ENCODE measurements at places on chromosomes 11 and 22.
A peak's percentile ranks its signal among the peaks of the same experiment; 100 is the strongest.

DNA sequence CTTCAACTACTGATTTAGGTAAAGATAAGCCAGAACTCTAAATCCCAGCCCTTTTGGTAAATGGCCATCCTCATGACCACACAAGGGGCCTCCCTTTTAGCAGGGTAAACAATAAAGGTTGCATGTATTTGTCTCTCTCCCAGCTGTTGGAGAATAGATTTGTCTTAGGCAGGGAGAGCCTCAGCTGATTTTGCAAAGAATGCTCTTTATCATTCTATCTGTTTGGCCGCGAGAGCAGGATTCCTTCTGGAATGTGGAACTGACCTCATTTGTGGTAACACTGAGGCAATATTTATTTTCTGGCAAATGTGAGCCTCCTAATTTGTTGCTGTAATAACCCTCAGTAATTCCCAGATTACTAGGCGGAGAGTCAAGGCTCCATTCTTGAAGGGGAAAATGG is 15.3 kb downstream of the PTS start:
- peaks cover 26% of the 10 kb centered on the region for H3K36me3 ChIP-seq
- no peak overlapping the region for H3K27ac ChIP-seq
- no peaks in the 10 kb centered on the region for H3K27me3 ChIP-seq
- DNase-seq = no peak
- H3K4me3 ChIP-seq = no peak overlapping the region

DNA sequence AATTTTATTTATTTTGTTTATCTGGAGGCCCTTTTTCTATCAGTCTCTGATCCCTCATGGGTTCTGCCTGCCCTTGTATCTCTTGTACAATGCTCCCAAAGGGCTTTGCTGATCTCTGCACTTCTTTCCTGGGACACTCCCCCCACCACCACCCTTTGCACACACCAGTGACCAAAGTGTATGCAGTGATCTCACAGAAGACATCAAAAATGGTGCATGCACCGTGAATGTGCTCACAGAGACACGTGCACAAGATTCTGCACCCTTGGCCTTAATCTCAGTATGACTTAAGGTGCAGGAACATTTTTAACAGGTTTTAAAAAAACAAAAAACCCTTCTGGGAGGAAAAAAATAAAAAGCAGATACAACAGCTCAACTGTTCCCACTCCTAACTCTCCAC is 12.2 kb upstream of the ADSL start:
- H3K4me3 ChIP-seq = no peak overlapping the region
- H3K27ac ChIP-seq = no peak overlapping the region
- H3K27me3 ChIP-seq = no peaks in the 10 kb centered on the region
- DNase-seq = no peak
- H3K4me1 ChIP-seq = peaks cover 3% of the 10 kb centered on the region

- H3K36me3 ChIP-seq = no peaks in the 10 kb centered on the region
- H3K27ac ChIP-seq = no peak overlapping the region
- H3K4me3 ChIP-seq = no peak overlapping the region
- no peaks in the 10 kb centered on the region for H3K27me3 ChIP-seq
- H3K4me1 ChIP-seq = no peaks in the 10 kb centered on the region
- DNase-seq = no peak
Measured at GRCh38 chr11:23212807-23213206, 352.5 kb upstream of the CCDC179 start.

DNA sequence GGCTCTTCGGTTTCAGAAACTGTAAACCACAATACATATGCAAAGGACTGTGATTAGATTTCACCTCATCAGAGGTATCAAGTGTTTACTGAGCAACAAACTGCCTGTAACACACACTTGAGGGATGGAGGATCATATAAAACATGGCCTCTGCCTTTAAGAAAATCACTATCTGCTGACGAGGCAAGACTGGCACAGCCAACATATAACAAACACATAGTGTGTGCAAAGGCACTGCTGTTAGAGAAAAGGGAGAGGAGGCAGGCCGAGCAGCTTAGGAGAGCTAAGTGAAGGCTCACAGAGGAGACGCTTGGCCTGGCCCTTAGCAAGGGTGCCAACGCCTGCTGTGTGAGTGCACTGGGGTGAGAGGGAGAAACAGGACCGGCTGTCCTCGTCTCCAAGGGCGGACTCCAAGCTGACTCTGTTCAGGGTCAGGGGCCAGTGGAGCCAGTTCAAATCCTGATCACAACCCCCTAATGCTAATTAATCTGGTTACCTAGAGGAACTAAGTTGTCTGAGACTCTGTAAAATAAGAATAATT is 48.2 kb downstream of the LRFN4 start:
- DNase-seq = no peak
- peaks cover 49% of the 10 kb centered on the region for H3K4me1 ChIP-seq
- peaks cover 2% of the 10 kb centered on the region for H3K36me3 ChIP-seq
- peak overlapping the region; percentile 26 for H3K27ac ChIP-seq
- no peaks in the 10 kb centered on the region for H3K27me3 ChIP-seq

DNA sequence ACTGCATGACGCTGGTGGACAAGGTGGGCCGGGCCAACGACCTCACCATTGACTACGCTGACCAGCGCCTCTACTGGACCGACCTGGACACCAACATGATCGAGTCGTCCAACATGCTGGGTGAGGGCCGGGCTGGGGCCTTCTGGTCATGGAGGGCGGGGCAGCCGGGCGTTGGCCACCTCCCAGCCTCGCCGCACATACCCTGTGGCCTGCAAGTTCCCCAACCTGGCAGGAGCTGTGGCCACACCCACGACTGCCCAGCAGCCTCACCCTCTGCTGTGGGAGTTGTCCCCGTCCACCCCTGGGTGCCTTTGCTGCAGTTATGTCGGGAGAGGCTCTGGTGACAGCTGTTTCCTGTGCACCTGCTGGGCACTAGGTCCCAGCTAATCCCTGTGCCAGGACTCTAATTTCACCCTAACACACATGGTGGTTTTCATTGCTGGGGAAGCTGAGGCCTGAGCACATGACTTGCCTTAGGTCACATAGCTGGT is 49.0 kb upstream of the PPP6R3 start:
- H3K4me3 ChIP-seq = no peak overlapping the region
- H3K4me1 ChIP-seq = peaks cover 5% of the 10 kb centered on the region

- DNase-seq = no peak
- H3K27ac ChIP-seq = no peak overlapping the region
- H3K4me1 ChIP-seq = no peaks in the 10 kb centered on the region
- H3K27me3 ChIP-seq = no peaks in the 10 kb centered on the region
Measured at GRCh38 chr11:118128721-118129470, 23.7 kb downstream of the SCN4B start.

GRCh38 chr11:104609311-104610085 is 288.8 kb downstream of the CASP12 start:
- H3K36me3 ChIP-seq = no peaks in the 10 kb centered on the region
- no peaks in the 10 kb centered on the region for H3K4me1 ChIP-seq
- DNase-seq = peak; percentile 76
- H3K27me3 ChIP-seq = no peaks in the 10 kb centered on the region
- H3K4me3 ChIP-seq = no peak overlapping the region
- peak overlapping the region; percentile 17 for H3K27ac ChIP-seq

DNA sequence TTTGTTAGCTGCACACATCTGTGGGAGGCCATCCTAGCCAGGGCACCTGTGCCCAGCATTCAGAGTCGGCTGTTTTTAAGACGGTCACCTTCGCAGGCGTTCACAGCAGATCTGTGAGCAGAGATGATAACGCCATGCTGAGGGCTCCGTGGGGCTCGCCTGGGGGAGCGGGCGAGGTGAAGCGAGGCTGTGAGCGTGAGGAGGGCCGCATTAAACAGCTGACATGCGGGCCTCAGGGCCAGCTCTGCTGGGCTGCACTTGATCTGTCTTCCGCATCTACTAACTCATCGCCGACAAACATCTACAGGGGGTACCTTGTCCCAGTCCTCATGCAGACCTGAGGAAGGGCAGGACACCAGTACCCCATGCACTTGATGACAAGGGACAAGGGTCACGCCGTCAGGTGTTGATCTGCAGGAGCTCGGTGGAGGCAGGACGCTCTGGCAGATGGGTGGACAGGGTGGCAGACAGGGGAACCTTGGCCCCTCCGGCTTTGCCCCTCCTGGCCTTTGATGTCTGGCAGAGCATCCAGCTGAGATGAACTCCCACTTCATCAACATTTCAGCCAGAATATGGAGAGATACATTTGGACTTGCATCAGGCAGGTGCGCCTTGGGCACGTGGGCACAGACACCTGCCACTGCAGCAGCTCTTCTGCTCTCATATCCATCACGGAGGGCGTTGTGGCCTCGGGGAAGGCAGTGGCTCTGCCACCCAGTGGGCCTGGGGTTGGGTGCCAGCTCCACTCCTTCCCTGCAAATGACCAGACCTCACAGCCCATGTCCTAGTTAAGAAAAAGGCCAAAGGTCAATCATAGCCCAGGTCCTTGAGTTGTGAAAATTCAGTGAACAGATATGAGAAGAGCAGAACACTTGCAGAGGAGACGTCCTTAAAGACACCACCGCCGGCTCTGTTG is 822.9 kb downstream of the BRD1 start:
- no peaks in the 10 kb centered on the region for H3K27me3 ChIP-seq
- no peak for DNase-seq
- H3K36me3 ChIP-seq = no peaks in the 10 kb centered on the region
- peaks cover 18% of the 10 kb centered on the region for H3K4me1 ChIP-seq

DNA sequence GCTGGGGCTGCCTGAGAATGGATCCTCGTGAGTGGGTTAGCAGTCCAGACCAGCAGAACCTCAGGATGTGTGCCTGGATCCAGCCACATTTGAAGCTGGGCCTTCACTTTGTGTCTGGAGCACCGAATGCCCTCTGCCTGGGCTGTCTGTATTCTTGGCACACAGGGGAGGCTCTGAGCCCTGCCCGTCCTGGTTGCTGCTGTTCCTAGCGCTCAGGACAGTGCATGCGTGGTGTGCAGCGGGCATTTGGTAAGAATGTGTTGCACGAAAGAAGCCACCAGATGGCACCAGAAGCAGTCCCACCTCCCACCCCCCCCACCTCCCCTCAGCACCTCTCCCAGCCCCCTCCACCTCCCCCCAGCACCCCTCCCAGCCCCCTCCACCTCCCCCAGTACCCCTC is 4.1 kb upstream of the MAPK11 start:
- no peaks in the 10 kb centered on the region for H3K27me3 ChIP-seq
- no peak overlapping the region for H3K4me3 ChIP-seq
- peaks cover 54% of the 10 kb centered on the region for H3K36me3 ChIP-seq
- no peak overlapping the region for H3K27ac ChIP-seq

DNA sequence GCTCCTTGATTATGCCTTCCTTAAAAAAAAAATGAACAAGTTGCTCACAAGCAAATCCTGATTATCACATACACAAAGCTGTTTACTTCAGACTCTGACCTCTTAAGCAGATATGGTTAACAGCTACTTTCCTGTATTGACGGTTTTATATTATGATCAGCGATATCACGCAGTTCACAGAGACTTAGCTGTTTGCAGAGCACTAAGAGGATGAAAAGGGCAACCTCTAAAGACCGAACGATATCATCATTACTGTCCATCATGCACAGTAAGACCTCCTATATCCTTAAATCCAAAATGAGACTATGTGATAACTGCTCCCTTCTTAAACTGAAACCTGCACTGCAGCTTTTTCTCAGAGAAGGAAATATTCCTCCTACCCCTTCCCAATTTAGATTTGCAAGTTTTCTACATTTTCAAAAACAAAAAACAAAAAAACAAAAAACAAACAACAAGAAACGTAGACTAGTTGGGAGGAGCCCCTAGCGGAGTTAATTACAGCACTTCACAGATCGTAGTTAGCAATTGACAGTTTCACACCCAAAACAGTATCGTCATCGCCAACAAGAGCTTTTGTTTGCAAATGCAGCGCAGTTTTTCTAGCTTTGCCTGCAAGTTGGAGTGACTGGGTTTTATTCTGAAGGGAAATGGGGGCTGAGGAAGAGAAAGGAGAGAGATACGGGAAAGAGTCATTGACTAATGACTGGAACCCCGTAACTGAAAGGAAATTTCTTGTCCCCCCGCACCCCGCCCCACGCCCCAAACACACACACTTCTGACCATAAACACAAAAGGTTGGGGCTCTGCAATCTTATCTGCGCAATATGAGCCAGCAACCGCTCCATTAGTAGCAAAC is 1.2 kb downstream of the DDX6 start:
- peak overlapping the region; percentile 81 for H3K4me3 ChIP-seq
- peak; percentile 31 for DNase-seq
- no peaks in the 10 kb centered on the region for H3K27me3 ChIP-seq
- peak overlapping the region; percentile 100 for H3K27ac ChIP-seq

DNA sequence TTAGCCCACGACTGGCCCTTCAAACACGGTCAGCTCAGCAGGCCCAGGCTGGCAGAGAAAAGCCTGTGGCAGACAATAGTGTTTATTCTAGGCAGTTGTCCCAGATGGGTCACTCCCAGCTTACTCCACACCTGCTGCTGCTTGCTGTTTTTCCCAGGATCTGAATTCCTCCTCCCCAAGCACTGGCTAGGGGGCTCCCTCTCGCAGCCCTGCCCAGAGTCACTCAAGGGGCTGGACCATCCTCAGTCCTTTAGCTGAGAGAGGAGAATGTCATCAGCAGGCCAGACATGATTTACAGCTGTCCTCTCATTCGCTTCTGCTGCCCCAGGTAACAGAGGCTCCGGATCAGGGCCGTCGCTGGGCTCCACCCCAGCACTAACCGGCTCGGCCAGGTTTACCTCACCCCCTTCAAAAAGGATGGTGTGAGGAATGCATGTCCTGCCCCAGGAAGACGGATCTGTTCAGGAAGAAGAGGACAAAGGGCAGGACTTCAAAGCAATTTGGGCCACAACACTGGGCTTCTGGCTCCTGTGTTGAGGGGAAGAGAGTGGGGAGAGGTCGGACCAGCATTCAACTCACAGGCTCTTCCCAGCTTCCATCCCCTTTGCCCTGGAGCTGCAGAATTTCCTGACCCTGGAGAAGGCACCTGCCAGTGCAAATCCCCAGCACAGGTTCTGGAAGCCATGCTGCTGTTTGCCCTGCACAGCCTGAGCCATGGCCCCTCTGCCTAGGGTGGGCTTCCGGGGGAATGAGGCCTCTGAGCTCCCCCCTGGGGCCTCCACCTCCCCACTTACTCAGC is 59.7 kb upstream of the BARX2 start:
- H3K27me3 ChIP-seq = no peaks in the 10 kb centered on the region
- no peak for DNase-seq
- no peaks in the 10 kb centered on the region for H3K36me3 ChIP-seq
- H3K27ac ChIP-seq = no peak overlapping the region
- H3K4me1 ChIP-seq = peaks cover 20% of the 10 kb centered on the region

DNA sequence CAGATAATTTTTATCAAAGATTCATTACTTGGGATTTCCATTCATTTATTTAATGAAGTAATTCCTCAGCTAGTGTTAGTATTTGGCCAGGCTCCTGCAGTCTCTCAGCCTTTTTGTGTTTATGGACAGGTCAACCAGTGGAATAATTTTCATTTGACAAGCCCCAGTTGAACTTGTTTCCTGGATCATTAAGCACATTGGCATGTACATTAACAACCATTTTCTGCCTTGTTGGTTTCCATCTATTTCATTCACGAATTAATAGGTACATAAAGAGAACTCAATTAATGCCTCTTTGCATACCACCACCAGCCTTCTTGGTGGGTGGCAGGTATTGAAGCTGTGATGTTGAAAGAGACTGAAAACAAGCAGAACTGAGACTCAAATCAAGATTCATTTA is 745.2 kb downstream of the KCNA4 start:
- no peaks in the 10 kb centered on the region for H3K27me3 ChIP-seq
- H3K4me3 ChIP-seq = no peak overlapping the region
- H3K27ac ChIP-seq = no peak overlapping the region
- DNase-seq = no peak
- no peaks in the 10 kb centered on the region for H3K36me3 ChIP-seq
